Brain (organoid and tissue), 16 donors: ENCODE measurements at places on chromosomes 12 and 14.
A peak's percentile ranks its signal among the peaks of the same experiment; 100 is the strongest.

DNA sequence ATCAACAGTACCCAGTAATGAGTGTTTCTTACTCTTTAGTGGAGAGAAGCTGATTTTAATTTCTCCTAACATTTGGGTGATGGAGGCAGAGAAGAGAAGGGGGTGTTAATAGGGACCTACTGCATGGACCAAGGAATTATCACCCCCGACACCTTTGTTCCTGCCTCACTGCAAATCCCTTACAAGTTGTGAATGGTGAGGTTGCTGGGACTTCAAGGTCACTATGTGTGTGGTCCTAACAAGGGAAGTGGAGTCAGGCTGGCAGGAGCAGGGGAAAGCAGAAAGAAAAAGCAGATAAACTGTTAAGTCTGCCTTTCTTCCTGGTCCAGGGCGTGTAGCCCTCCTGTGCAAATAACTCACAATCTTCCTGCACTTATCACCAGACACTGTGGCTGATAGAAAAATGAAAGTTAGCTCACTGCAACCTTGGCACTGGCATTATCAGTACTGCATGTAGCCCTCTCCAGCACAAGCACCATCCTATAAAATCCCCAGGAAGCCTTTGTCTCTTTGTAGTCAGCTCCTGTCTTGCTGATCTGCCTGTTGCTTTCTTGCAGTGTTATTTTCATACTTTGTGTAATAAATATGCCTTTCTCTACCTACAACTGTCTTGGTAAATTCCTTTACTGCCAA lies 112.3 kb upstream of the DNM1L start:
- DNase-seq: no peak

GRCh38 chr14:89179891-89180404 lies 237.1 kb downstream of the FOXN3 start:
- no peak for DNase-seq

- no peak for DNase-seq
These were observed 323.5 kb downstream of the DAD1 start for GRCh38 chr14:22265319-22266141.

DNA sequence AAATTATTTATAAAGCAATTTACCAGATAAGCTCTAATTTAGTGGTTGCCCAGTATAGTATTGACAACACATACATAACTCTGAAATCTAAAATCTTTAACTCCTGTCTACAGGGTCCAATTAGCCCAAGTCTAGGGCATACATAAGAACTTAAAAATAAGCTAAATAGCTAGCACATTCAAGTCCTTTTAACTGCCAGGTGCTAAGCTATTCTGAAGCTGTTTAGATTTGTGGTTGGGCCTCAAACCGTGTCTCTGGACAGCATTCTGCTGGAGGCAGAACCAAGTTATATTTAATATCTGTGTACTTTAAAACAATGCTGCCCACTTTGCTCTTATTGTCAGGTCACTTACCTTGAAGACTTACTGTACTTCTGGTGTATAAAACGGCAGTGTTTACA lies 19.0 kb downstream of the RPS6KA5 start:
- no peak for DNase-seq

DNA sequence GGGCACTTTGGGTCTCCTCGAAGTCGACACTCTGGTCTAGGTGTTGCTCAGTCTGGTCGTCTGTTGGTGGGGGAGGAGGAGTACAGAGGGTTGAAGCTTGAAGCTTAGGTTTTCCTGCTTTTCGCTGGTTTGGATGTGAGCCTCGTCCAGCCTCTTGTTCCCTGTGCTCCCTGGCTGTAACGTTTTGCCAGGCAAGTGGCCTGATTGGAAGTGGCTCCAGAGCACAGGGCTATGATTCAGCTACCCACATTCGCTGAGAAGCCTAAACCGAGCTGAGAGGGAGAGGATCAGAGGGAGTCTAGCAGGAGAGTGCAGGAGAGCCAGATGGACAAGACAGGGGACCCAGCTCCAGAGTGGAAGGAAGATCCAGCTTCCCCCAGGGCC lies 6.1 kb downstream of the HOXC10 start:
- DNase-seq: no peak

- no peak for DNase-seq
These were observed 41.9 kb upstream of the BEGAIN start for GRCh38 chr14:100629098-100629497.

DNA sequence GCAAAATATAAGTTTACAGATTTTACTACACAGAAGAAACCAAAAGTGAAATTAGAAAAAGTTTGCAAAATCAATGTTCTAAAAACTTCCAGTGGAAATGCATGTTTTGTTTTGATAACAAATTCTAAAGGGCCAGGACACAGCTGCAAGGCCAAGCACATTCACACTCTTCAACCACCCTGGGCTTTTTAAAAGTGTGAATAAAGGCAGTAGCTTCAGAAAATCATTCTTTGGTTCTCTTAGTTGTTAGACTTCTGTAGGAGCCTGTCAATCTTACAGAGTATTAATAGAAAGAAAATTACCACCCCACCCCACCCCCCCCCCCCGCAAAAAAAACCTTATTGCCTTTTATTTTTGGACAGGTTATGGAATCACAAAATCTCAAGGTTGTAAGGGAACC lies 105.2 kb upstream of the EGLN3 start:
- no peak for DNase-seq

DNA sequence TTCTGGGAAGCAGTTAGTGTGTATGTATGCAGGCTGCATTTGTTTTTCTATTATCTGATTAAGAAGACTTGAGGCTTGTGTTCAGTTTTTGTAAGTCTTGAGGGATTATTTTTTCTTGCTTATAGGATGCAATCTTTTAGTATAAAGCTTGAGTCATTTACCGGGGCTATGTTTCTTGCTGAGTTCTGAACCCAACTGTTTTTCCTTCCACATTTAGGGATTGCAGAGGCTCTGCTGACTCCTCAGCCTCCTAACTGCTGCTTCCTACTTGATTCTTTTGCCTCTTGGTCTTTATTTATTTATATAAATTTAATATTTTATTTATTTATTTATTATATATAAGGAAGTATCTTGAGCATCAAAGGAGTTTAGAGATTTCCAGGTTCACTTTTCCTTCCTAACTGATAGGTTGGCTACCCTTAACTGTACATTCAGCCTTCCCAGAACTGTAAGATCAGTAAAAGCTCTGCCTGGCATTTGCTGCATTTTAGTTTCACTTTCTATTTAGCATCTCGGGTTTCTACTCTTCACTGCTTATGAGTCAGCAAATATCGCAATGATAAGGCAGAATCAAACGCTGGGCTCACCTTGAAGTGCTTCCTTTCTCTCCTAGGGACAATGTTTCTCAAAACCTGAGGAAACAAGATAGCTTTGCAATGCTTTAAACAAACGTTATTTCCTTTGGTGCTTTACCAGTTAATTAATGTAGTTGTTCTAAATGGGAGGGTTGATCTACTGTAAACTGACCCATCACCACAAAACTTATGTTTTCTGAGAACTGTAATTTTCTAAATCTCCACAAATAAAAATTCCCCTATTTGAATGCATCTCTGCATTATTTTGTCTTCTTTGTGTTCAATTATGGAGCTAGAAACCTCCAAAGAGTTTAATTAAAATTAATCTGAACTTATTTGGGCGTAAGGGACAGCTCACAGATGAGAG lies 1183.7 kb upstream of the TMEM132C start:
- peak; percentile 67 for DNase-seq

GRCh38 chr12:132259364-132259871 lies 70.0 kb downstream of the GALNT9 start:
- DNase-seq: no peak

- DNase-seq: no peak
These were observed 99.6 kb downstream of the ARF6 start for GRCh38 chr14:49992448-49992847.

- no peak for DNase-seq
These were observed 401.7 kb downstream of the TRHDE start for GRCh38 chr12:72673853-72674252.

GRCh38 chr12:3596703-3597415 lies 105.9 kb downstream of the PRMT8 start:
- no peak for DNase-seq

DNA sequence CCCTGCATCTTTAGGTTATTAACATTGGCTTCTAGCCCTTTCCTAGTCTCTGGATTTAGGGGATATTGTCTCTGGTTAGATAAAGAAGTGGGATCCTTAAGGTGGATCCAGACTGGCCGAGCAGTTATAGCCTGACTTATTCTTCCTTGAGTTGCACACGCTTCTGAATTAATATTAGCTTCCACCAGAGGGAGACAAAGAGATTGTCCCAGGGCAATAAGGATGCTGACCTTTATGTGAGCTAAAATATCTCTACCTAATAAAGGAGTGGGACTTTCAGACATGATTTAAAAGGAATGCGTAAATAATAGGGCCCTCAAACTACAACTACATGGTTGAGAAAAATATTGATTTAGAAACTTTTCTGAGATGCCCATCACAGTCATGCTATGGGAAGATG lies 139.7 kb downstream of the SLCO1B3 start:
- no peak for DNase-seq

DNA sequence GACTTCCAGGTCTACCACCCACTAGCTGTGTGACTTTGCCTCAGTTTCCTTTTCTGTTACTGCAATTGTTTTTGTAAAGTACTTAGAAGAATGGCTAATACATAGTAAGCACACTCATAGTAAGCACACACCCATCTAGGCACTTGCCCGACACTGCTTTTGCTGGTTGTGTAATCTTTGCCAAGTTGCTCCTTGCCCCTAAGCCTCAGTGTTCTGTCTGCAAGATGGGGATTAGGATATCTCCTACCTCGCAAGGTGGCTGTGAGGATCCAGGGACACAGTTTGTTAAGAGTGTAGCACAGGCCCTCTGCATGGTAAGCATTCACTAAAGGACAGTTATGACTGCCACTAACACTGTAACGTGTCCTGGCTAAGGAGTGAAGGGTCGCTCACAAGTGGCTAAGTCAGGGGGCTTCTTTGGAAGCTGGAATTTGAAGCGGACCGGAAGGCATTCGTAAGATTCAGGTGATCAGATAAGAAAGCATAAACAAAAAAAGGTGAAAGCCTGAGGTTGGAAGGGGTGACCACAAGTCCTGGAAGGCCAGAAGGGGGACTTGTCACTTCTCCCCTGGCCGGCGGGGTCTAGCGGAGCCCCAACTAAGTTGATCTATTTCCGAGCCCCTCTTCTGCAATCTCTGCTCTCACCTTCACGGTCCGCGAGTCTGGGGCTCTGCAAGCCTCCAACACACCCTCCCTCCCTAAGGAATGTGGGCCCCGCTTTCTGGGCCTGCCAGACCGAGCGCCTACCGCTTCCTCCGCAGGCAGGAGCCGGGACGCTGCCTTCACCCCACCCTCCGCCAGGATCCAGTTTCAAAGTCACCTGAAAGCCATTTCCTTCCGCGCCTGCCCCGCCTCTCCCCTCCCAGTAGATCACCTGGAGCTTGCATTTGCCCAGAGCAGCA lies 1.5 kb upstream of the PLEKHG3 start:
- no peak for DNase-seq

GRCh38 chr12:71641390-71641789 lies 22.3 kb downstream of the ZFC3H1 start:
- DNase-seq: no peak

GRCh38 chr12:126474703-126475102 lies 1409.5 kb downstream of the AACS start:
- DNase-seq: no peak

- DNase-seq: no peak
These were observed 127.1 kb downstream of the ZFP36L1 start for GRCh38 chr14:68665792-68666204.

DNA sequence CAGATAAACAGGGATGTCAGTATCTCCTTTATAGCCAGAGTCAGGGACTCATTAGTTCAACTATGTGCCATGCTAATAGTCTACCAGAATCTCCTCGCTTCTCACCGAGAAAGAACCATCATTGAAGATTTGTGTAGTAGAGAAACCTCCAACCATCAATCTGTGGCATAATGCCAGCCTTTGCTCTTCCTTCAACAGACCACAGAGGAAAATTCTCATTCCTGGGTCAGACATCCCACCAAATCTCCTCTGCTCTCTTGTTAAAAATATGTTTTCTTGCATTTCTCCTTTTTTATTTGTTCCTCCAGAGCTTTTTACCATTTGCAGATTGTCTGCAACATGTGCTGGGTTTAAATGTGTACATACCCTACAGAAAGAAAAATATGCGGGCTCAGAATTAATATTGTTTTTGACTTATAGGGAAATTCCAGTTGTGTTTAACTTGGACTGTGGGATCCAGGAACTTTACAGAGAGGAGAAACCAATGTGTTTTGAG lies 64.9 kb downstream of the LLPH start:
- DNase-seq: no peak

- DNase-seq: no peak
These were observed 451.6 kb downstream of the RGS6 start for GRCh38 chr14:72383865-72384264.

DNA sequence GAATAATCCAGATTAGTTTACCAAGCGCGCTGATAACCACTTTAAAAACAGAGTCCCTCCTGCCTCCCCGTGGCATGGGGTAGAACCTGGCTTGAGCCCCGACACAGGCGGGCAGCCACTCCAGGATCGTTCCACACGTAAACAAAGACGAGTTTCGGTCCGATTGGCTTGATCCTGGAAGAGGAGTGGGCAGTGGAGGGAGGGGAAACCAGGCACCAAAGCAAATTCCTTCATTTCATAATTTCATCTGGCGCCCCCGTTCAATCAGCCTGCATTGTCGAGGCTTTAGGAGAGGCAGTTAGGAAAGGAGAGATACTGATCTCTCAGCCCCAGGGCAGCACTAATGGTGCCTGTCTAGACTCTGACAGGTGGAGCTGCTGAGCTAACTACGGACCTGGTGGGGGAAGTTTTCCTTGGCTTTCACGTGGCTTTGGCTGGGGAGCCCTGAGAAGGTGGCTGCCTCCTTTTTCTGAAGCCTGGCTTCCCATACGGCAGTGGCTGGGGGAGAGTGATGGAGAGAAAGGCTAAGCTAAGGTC lies 751 bp upstream of the GPRC5A start:
- DNase-seq: peak; percentile 55

DNA sequence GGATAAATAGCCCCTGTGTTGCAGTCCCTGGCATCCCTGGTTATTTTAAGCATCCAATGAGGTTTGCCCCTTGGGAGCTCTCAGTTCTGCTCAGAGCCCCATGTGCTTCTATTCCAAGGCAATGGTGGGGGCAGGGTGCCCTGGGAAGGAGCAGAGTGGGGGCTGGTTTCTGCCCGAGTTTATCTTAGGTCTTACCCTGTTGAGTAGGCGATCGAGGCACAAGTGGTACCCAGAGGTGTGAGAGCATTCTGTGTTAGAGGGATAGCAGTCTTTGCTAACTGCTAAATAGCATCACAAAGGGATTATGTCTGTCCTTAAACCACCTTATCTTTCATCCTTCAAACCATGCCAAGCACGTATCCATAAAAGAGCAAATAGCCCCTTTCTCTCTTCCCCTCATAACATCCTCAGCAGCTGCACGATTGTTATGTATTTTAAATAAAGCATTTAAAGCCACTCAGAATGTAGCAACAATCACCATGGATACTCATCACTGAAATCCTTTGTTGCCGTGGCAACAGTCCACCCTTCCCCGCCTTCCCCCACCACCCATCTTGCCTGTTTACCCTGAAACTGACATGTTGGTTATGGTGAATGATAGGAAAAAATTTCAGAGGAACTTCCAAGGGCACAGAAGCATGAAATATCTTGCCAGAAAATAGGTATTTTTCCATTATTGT lies 139.3 kb downstream of the PTPN11 start:
- peak; percentile 95 for DNase-seq
